ENCODE measurements at places on chromosomes 3 and 15.
A peak's percentile ranks its signal among the peaks of the same experiment; 100 is the strongest.

DNA sequence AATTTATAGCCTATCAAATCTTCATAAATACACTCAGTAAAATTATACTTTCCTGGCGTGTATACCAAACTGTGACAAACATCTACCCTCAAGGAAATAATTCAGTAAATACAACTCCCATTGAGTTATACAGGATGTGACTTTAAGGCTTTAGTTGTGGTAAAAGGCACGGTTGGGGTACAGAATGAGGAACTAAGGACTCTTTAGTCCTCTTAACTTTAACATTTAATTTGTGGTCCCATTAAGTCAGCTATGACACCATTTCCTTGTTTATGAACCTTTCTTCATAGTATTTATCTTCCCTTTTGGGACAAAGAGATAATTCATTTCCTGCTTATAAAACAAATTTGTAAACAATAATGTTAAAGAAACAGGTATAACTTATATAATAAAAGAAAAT, 30.2 kb downstream of the IFT80 start:
- DNase-seq = no peak

GRCh38 chr3:159062734-159063410, 261.0 kb downstream of the MFSD1 start:
- no peak for DNase-seq

- DNase-seq = no peak
Measured at GRCh38 chr3:31729082-31729481, 196.4 kb downstream of the STT3B start.

DNA sequence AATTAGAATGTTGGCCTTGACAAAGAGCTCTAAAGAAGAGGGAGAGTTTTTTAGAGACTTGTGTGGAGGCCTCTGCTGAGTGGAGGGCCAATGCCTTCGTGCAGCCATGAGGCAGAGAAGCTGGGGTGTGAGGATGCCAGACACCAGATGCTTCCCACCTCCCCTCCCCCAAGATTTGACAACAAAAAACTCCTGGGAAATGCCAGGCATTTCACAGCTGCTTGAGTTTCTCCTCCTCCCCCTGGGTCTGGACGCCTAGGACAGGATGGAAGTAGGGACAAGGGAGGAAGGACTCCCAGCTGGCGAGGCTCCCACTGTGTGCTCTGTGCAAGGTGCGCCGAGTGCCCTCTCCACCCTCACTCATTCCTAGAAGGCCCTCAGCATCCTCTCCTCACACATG, 20.1 kb downstream of the TGM4 start:
- no peak for DNase-seq

DNA sequence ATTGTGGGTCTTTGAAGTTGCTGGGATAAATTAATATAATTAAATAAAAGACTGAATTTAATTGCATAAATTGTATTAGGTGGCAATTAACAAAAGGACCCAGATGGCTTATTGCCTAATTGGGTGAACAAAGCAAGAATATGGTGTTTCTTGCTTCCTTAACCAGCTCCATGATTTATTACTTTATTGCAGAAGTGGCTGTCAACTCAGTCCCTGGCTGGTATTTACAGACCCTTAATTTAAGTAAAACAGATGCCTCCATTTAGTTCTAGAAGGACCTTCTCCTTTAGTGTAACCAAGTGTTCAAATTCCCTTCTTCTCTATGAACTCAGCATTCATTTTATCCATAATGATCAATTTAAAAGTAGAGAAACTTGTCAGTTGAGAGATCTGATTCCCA, 35.1 kb downstream of the DPH3 start:
- DNase-seq = no peak

- DNase-seq = no peak
Measured at GRCh38 chr15:56982987-56983386, 64.5 kb downstream of the TCF12 start.

DNA sequence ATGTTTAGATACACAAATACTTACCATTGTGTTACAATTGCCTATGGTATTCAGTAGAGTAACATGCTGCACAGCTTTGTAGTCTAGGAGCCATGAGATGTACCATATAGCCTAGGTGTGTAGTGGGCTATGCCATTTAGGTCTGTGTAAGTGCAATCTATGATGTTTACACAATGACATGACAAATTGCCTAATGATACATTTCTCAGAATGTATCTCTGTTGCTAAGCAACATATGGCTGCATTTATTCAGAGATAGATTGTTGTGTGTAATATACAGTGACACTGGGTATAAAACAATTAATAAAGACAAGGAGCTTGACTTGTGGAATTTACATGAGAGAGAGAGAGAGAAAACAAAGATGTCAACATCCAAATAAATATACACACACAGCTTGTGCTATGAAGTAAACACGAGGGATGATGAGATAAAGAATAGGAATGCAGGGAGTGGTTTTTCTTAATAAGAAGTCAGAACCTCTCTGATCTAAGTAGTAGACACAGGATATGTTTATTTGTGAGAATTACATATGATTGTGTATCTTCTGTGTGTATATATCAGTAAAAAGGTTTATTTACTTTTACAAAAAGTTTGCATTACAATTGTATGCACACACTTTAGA, 110.0 kb downstream of the KCNAB1 start:
- no peak for DNase-seq

DNA sequence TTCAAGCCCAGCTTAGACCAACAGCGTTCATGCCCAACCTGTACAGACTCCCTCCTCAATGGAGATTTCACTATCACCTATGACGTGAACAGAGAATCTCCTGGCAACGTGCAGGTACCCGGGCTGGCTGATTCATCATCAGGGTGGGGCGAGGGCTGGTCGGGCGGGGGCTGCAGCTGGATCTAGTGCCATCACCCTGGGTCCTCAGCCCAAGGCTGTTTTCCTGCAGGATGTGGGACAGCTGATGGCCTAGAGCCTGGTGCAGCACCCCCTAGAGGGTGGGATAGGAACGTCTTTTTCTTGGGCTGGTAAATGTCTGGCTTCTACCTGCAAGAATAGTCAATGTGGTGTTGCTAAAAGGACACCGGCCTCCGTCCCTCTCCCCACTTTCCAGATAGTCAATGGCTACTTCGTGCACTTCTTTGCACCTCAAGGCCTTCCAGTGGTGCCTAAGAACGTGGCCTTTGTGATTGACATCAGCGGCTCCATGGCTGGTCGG, 4.4 kb downstream of the ITIH3 start:
- peak; percentile 79 for DNase-seq

DNA sequence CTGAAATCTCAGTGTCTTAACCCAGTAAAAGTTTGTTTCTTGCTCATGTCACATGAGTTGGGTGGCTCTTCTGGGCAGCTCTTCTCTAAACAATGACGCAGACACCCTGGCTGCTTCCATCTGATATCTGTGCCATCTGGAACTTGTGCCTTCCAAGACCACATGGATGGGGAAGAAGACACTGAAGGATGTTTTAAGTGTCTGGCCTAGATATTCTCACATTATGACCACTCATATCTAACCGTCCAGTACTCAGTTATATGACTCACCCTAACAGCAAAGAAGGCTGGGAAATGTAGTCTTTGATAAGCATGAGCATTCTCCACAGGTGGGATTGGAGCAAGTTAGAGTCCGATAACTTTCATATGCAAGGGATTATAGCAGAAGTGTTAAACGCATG, 66.4 kb downstream of the RYR3 start:
- no peak for DNase-seq

DNA sequence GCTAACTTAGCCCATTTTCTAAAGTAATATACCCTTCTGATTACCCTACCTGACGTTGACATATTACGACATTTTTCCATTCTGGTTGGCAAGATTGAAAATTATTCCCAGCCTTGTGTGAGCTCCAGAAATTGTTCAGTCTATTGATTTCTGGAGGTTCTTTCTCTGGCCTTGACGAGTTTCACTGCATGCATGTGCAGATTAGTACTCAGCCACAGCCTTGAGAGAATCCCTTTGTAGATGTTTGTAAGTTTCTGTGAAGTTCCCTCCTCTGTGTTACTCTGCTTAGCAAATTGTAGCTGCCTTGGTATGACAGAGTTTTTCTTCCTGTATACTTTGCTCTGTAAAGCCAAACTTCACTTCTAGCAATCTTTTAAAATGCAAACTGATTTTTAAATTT, 27.5 kb downstream of the TRIM69 start:
- DNase-seq = no peak

DNA sequence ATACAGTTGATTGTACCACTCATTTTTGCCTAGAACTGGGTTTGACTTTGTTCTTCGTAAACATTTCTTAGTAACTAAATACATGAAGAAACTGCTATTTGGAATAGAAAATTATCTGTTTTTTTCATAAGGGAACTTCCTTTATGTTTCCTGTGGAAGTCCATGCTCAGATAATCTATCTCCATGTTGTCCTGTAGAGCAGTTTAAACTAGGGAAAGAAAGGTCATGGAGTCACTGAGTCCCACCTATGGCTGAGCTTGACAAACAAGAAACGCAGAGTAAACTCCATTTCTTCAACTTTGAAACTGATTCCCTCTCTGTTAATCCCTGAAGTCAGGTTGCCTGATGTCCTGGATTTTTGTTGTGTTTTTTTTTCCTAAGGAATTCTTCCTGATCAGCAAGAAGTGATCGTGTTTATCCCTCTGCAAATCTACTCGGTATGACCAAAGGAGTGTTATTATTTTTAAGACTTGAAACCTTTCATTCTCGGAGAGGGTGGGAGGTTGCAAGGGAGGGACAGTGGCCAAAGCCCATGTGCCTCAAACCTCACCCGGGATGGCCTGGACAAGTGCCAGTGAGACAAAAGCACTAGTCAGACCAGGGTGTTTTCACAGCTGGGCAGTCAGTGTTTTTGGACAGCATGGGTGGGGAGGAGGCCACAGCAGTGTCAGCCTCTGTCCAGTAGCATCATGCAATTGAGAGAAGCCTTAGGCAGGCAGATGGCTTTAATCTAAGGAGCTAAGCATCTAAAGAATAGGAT, 129.8 kb upstream of the PHLDB2 start:
- no peak for DNase-seq

DNA sequence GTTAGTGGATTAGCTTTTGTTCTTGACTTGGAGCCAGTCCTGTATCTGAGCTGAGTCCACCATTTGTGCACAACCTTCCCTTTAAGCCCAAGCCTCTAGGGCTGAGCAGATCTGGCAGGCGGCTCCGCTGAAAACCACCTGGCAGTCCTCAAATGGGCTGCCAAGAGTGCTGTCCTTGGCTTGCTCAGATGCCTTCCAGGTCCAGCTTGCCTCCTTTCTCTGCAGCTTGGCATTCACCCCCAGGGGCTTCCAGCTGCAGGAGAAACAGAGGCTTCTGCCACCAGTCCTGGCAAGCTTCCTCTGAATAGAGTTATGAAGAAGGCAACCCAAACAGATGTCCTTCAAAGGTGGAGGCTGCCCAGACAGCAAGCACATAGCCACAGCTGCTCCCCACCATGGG, 96.7 kb downstream of the LRTM1 start:
- no peak for DNase-seq

DNA sequence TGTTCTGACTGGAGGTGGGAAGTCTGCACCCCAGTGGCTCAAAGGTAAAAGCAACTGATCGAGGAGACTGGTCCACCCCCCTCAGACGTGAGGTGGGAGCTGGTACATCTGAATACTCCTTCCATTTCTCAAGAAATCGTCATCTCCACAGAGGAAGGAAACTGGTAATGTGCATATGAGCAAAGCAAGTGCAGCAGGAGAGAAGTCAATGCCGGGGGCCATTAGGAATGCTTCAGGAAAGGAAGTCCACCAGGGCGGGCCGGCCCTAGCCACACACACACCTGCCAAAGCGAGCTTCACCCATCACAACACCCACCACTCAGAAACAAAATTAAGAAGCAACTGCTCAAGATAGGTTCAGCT, 8.5 kb downstream of the TBC1D2B start:
- DNase-seq = peak; percentile 8

GRCh38 chr15:56325186-56325585, 40.0 kb upstream of the TEX9 start:
- no peak for DNase-seq

GRCh38 chr15:89801471-89802195, 13.0 kb downstream of the ANPEP start:
- DNase-seq = no peak

DNA sequence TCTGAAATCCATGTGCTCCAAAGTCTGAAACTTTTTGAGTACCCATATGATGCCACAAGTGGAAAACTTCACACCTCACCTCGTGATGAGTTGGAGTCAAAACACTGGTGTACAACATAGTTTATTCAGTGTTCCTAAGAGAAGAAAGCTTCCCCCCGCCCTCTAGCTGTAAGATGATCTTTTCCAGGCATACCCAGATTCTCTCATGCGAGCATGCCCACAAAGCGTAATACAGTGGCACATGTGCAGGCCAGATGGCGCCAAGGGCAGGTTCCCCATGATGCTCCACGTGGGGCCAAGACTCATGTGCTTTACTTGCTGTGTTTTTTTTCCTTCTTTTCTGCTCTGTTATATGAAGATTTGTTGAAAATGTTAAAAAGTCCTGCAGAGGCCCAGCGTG, 104.9 kb upstream of the LRRFIP2 start:
- DNase-seq = no peak

DNA sequence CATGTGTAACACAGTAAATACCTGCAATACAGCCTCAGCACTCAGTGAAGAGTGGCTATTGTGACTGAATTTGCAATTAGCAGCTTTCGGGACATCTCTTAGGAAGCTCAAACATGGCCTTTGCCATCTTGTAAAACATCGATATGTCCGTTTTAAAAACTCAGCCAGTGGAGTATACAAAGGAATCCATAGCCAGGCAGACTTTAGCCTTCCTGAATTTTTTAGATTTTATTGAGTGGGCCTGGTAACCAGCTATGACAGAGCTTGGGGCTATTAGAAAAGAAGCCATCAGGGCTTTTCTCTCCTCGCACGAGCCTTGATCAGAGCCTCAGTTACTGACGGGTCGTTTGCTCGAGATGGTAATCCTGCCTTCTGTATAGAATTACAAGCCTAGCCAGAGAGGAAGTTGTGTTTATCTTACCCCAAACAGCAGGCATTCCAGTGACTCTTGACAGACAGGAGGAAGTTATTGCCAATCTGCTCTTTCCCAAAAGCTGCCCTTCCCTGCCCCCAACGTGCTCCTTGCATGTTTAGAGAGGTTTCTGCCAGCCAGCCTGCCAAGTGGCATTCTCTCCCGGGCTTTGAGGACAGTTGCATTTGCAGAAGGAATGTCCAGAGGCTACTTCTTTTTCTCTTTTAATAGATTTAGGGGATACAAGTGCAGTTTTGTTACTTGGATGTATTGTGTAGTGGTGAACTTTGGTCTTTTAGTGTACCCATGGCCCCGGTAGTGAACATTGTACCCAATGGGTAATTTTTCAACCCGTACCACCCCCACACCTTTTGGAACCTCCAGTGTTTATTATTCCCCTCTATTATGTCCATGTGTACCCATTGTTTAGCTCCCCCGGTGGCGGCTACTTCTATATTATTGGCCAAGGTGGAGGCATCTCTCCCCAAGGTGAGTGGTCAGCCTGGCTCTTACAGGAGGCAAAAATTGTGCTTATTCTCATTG, 40.6 kb downstream of the ITPR1 start:
- DNase-seq = no peak

Measured in WTC11 (cell line).